K562 (cell line): ENCODE measurements at places on chromosomes 7 and 10. TPM values are rescaled to one million over a fixed set of nuclear protein-coding genes. Genes with fewer than 3 reads are reported as not detected.

FEZF1 gene
- total RNA-seq, result not detected in 2 replicates

IL2RA gene
- 0.95 and 1.1 TPM in 2 replicates for total RNA-seq

FZD8 gene
- 1.2 and 1.4 TPM in 2 replicates for total RNA-seq

ADIRF gene
- 0.27 TPM in 1 of 2 replicates, not detected in the other for total RNA-seq

ANKRD7 gene
- total RNA-seq, result not detected in 2 replicates

AGR2 gene
- 0.66 and 0.98 TPM in 2 replicates for total RNA-seq

KLF14 gene
- not detected in 2 replicates for total RNA-seq

UNCX gene
- not detected in 2 replicates for total RNA-seq

CACNA2D1 gene
- total RNA-seq, result 0.45 and 0.49 TPM in 2 replicates

GDF10 gene
- 0.11 TPM in 1 of 2 replicates, not detected in the other for total RNA-seq

MKX gene
- total RNA-seq, result 0.07 TPM in 1 of 2 replicates, not detected in the other

ADAM22 gene
- 0.18 and 0.40 TPM in 2 replicates for total RNA-seq

RAB19 gene
- 0.31 TPM in 1 of 2 replicates, not detected in the other for total RNA-seq

FAM13C gene
- not detected in 2 replicates for total RNA-seq

ZFAND2A gene
- total RNA-seq, result 20.6 and 22.3 TPM in 2 replicates

CALML5 gene
- total RNA-seq, result not detected in 2 replicates

PGAM1 gene
- 319 and 328 TPM in 2 replicates for total RNA-seq

PLEKHS1 gene
- total RNA-seq, result not detected in 2 replicates

RBP3 gene
- total RNA-seq, result not detected in 2 replicates

EPO gene
- total RNA-seq, result not detected in 2 replicates

MUC12 gene
- total RNA-seq, result 0.40 and 1.1 TPM in 2 replicates

CALHM2 gene
- 0.16 TPM in 1 of 2 replicates, not detected in the other for total RNA-seq

IRF5 gene
- total RNA-seq, result 0.04 and 0.20 TPM in 2 replicates
